ENCODE measurements at places on chromosomes 6 and 20. TPM values are rescaled to one million over a fixed set of nuclear protein-coding genes. Genes with fewer than 3 reads are reported as not detected.

- H3K36me3 ChIP-seq, result no peaks in the 10 kb centered on the region
- peaks cover 23% of the 10 kb centered on the region for H3K4me1 ChIP-seq
- DNase-seq, result no peak
- H3K27me3 ChIP-seq, result no peaks in the 10 kb centered on the region
- H3K4me3 ChIP-seq, result no peak overlapping the region
- H3K27ac ChIP-seq, result no peak overlapping the region
These were observed 257.8 kb downstream of the CDC5L start for GRCh38 chr6:44645276-44645675.

The GGTLC1 gene
- total RNA-seq, result not detected

GRCh38 chr6:11213422-11214021 is 18.9 kb downstream of the NEDD9 start:
- peaks cover 77% of the 10 kb centered on the region for H3K36me3 ChIP-seq
- no peak for DNase-seq
- no peak overlapping the region for H3K4me3 ChIP-seq

- no peaks in the 10 kb centered on the region for H3K36me3 ChIP-seq
- H3K4me1 ChIP-seq, result peaks cover 9% of the 10 kb centered on the region
- no peak for DNase-seq
- H3K4me3 ChIP-seq, result no peak overlapping the region
These were observed 25.1 kb upstream of the RPP40 start for GRCh38 chr6:5028921-5029320.

The CUTA gene
- total RNA-seq, result 124 TPM
